ENCODE measurements at places on chromosomes 2 and 18.

- no peak for DNase-seq
Observed at GRCh38 chr18:59388817-59389216, 29.8 kb upstream of the LMAN1 start.

DNA sequence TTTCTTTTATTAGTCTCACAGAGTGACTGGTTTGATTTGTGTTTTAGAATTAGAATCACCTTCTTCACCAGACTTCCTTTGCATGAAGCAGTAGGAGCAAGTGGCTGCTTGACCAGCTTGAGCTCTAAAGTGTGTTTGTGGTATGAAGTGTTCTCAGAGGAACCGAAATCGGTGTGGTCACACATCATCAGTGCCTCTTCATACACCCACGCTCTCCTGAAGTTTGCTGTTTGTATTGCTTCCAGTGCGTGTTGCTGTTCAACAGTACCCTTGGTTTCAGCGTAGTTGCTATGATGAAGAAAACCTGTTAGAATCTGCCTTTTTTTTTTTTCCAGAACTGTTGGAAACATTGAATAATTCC lies 77.9 kb downstream of the LIMS1 start:
- no peak for DNase-seq

DNA sequence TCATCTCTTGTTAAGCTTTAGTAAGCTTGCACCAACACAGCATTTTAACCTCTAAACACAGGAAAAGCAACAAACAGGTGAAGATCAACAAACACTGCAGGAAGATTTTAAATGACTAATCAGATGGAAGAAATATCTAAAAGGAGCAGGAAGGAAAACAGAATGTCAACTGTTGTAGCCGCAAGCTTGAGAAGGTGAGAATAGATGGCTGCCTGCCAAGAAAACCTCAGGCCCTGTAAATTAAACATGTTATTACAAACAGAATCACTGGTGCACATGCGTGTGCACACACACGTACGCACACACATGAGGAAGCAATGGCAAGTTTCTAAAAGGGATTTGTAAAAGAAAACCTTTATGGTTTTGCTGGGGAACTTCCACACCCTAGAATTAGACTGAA lies 257.8 kb upstream of the GALNT5 start:
- DNase-seq: no peak

DNA sequence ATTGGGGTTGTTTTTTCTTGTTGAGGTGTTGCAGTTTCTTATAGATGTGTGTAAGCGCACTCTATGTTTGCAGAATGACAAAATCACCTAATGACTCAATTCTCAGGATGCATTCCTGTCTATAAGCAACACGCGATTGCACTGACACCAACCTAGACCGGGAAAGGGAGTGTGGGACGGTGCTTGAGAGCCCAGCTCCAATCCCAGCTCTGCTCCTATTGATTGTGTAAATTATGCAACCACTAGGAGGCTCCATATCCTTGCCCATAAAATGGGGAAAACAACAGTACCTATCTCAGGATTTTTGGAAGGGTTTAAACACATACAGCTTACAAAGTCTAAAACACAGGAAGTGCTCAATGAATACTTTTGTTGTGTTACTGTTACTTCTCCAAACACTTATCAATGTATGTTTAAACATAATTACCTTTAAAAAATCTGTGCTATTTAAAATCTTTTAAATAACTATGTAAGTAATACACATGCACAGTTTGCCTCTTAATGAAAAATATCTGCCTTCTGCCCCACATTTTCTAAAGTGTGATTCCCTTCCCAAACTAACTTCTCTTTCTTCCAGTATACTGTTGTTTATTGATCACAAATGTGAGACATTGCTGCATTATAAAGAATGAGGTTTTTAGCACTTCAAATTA lies 132.5 kb downstream of the SPHKAP start:
- no peak for DNase-seq

DNA sequence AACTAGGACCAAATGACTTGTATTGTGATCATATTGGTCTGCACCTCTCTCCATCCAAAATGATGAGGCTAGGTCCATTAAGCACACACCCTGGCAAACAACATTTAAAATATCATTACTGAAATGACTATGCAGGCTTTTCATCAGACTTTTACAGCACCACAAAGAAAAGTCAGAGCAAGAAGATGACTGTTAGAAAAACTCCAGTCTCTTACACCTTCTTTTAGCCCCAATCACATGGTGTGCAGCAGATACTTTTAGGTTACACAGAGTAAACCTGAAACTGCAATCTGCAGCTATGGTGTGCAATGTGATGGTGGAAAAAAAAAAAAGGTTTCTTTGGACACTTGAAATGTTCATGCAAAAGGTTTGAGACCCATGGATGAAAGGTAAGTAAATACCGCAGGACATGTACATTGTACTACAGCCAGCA lies 5.4 kb upstream of the POLI start:
- no peak for DNase-seq

GRCh38 chr2:239214725-239215124 lies 186.1 kb downstream of the HDAC4 start:
- DNase-seq: peak; percentile 18

DNA sequence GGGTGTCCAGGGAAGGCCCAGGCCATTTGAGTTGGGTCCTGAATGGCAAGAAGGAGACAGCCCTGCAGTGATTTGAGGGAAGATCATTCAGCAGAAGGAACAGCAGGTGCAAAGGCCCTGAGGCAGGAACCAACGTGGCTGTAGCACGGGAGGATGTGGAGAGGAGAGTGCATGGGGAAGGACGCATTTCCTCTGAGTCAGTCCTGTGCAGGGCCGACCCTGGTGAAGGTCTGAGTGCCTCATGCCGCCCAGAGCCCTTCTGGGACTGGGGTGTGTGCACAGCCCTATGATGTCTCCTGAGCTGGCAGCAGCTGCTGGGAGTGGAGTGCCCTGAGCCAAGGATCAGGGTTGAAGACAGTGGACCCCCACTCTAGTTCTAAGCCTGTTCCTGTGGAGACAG lies 17.9 kb upstream of the ARHGEF4 start:
- no peak for DNase-seq

DNA sequence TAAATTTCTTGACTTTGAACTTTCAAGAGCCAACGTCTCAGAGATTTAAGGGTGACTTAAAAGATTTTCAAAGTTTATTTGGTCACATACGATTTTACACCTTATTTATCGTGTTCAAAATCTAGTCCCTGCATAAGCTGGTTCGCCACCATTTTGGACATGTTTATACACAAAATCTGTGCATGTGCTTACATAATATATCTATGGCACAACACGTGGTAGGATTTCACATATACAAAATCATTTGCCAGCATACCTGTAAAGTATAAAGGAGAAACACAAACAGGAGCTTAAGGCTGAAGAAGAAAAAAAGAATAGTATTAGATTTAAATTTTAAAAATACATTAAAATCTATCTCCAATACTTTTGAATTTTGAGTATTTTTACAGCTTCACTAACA lies 190.0 kb upstream of the KYNU start:
- DNase-seq: no peak

DNA sequence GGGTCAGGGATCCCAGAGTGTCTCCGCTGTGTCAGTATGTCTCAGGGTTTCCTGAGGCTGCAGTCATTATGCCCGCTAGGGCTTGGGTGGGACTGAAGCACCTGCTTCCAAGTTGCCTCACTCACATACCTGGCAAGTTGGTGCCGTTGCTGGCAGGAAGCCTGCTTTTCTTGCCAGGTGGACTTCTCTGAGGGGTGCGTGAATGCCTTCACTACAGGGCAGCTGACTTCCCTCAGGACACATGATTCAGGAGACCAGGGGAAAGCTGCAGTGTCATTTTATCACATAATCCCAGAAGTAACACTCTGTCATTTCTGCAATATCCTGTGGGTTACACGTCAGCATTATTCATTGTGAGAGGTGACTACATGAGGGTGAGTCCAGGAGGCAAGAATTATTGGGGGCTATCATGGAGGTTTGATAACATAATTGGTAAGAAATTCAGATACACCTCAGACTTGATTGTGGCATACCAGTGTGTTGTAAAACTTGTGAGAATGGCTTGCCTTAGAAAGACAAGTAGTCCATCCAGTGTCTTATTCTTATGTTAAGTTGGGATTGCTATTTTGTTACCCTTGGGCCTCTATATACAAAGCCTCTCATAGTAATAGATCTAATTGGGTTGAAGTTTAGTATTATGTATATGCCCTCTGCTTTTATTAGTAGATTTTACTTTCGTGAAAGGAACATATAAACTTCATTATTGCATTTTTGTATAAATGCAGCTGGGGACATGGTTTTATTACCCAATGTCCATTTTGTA lies 44.1 kb downstream of the NEDD4L start:
- DNase-seq: no peak

DNA sequence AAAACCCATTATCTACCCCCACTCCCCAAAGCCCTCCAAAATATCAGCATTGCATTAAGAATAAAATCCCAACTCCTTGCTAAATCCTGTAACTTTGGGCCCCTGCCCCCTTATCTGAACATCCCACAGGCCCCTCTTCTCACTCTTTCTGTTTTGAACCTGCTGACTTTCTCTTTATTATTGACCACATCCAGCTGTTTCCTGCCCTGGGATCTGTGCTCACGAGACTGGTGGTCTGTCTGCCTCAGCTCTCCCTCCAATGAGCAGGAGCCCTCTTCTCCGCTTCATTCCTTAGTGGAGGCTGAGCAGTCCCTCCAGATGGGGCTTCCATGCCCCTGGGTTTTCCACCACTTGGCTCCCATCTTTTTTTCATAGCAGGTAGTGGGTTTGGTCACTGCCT lies 116.9 kb downstream of the ACKR3 start:
- no peak for DNase-seq

DNA sequence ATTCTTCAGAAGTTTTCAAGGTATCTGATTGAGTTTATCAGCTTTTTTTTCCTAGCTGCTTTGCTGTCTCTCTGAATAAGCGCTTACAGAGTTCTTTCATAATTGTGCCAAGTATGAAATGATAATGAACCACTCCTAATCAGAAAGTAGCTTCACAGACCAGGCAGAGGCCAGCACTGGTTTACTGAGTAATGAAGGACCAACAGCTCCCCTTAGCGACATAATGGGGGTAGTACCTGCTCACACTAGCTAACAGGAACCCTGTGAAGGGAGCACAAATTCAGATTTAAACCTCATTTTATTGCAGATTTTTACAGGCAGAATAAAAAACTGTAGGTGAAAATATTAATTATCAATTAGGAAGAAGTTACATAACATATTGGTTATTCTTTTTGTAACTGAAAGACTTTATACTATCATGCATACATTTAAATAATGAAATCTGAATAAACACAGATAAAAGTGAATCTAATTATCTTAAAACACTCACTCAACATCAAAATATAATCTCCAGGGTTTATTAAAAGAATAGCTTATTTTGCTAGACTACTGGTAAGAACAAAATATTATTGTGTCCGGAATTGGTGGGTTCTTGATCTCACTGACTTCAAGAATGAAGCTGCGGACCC lies 53.7 kb upstream of the LRRC30 start:
- DNase-seq: no peak

DNA sequence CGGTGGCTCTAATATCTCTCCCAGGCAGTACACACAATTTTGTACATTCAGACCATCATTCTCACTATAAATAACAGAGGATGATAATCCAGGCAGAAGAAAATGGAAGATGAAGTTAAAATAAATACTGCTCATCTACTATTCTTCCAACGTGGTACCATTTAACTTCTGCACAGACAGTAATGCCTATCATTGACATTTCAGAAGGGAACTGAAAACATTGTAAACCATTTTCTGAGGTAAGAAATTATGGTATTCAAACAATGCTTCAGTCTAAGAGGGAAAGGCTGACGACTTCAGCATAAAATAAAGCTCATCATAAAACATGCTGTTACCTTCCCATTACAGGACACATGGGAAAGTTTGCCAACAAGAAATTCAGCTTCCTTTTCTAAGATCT lies 814.4 kb downstream of the NR4A2 start:
- no peak for DNase-seq

- DNase-seq: no peak
Observed at GRCh38 chr18:39555496-39555895, 1989.9 kb upstream of the CELF4 start.

GRCh38 chr2:10546975-10547391 lies 98.9 kb upstream of the ODC1 start:
- DNase-seq: no peak

DNA sequence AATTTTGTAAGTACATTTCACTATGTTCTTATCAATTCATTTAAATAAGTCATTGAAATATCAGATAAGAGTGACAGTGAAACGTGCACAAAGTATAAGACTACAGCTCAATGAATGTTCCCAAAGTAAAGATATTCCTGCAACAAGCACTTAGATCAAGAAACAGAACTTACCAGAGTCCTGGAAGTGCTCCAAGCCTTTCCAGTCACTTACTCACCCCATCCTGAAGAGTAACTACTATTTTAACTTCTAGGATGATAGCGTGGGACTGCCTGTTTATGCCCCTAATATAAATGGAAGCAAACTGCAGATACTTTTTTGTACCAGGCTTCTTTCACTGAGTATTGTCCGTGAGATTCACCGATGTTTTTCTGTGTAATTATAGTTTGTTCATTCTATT lies 768.9 kb downstream of the SLC4A3 start:
- no peak for DNase-seq
